PC-3 (cell line): ENCODE measurements at places on chromosomes 2 and 18. TPM values are rescaled to one million over a fixed set of nuclear protein-coding genes. Genes with fewer than 3 reads are reported as not detected.

DNA sequence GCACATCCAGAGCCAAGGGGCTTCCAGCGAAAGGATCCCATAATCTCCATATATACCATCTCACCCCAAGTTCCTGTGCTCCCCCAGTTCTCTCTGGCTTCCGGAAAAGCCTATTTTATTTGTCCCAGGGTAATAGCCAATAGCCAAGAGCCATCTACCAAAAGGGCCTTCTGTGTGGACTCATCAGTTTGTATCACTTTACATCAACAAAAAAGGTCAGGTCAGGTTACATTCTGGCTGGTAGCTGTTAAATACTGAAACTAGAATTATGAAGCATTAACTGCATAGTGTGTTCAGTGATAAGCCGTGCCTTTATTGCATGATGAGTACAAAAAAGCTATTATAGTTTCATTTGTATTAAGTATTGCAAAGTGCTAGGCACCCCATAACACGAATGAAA lies 223.7 kb downstream of the IRS1 start:
- no peak for DNase-seq

GRCh38 chr2:24576617-24577016 lies 85.6 kb downstream of the NCOA1 start:
- DNase-seq: no peak

GRCh38 chr18:25313268-25313667 lies 38.7 kb downstream of the ZNF521 start:
- DNase-seq: no peak

DNA sequence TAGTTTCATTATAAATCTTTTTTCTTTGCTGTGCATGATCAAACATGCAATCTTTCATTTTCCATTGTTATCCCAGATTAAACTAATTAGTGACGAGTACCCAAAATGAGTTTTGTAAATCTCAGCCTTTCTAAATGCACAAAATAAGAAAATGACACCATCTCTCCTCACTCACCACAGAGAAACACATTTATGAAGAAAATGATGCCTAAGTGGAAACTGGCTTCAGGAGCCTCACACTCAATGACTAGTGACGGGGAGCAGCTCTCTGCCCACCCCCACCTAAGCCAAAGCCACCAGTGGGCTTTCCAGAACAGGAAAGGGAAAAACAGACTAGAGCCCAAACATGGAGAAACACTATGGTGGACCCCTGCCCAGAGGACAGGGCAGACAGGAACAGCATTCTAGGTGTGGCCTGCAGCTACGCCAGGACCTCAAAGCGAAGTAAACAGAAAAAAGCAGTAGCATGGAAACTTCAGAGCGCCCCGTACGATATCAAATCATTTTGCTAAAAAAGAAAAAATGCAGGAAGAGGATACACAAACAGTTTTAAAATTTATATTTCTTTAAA lies 113.5 kb downstream of the RBMS1 start:
- DNase-seq: no peak

GRCh38 chr2:21773168-21773567 lies 649.4 kb downstream of the TDRD15 start:
- DNase-seq: no peak

GRCh38 chr18:51527826-51528225 lies 330.3 kb upstream of the MEX3C start:
- no peak for DNase-seq

DNA sequence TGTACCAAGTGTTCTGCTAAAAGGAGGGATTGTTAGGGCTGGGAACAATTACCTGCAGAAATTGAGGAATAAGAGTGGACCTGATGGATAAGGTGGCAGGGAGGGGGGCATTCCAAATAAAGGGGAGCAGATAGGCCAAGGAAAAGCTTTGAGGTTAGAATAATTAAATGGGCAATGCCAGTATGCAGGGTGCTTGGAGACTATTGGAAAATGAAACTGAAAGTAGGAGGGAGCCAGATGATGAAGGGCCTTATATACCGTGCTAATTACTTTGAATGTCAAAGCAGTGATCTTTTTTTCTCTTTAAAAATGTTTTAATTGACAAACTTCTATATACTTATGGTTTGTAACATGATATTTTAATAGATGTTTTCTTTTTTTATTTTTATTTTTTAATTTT lies 42.9 kb downstream of the MMADHC start:
- no peak for DNase-seq

DNA sequence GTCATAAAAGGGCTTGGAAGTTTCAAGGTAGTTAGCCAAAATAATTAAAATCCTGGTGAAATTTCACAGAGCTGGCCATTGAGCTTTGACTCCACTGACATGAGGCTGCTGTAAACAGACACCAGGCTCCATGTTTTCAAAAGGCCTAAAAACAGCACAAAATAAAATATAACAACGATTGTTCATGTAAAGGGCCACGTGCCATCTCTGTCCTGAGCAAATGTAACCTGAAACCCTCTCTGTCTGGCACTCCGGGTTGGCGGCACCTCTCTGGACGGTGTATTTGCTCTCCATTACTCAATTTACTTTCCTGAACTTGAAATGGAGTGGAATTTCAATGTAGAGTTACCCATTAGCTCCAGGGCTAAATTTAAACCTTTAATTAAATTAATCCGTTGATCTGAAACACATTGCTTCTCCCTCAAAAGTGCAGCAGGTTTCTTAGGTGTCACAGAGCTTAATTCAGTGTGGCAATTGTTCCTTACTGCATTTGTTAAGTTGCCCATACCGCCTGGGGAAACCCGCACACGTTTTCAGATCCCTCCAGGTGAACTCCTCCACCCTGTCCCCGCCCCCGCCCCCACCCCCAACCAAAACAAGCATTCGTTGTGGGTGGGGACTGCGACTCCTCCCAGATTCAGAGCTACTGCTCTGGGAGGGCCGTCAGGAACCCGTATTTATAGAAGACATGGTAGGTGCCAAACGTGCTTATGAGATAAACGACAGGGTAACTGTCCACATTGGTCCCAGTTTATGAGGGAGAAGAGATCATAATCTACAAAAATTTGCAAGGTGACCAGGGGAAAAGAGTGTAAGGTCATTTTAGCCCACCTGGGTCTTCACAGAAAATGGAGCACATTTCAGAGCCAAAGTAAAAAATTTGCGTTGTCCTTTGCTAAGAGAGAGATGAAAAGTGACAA lies 1.2 kb upstream of the CABLES1 start:
- peak; percentile 83 for DNase-seq

DNA sequence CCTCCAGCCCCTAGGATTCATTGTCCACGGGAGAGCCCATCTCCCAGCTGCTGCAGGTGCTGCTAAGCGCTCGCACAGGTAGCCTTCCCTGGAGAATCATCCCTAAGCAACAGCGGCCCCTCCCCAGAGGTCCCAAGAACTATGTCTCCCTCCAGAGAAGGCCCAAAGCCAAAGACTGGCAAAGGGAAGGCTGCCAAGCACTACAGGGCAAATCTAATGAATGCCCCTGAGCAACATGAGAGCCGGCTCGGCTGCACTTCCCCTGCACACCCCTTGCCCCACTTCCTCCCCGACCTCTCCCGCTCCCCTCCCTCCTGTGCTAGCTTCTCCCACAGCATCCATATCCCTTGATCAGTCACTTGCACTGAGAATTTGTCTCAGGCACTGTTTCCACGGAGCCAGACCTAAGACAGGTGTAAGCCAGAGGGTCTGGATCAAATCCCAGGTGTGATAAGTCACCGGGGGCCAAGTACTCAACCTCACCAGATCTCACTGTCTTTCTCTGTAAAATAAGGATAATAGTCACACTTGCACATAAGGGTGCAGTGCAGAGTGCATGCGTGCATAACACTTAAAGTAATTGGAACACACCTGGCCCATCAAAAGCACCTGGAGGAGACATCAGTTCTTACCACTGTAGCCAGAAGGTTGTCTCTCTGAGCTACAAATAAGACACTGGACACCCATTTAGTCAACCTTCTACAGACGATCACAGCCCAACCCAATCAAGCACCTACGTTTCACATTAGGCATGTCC lies 20.1 kb upstream of the COL6A3 start:
- peak; percentile 87 for DNase-seq

TUBA3E gene
- total RNA-seq: not detected in 2 replicates
